ENCODE measurements at places on chromosomes 6 and 20. TPM values are rescaled to one million over a fixed set of nuclear protein-coding genes. Genes with fewer than 3 reads are reported as not detected.

NKAIN4 gene
- polyA plus RNA-seq, result 17.0 TPM

BRPF3 gene
- polyA plus RNA-seq, result 39.2 TPM

DNA sequence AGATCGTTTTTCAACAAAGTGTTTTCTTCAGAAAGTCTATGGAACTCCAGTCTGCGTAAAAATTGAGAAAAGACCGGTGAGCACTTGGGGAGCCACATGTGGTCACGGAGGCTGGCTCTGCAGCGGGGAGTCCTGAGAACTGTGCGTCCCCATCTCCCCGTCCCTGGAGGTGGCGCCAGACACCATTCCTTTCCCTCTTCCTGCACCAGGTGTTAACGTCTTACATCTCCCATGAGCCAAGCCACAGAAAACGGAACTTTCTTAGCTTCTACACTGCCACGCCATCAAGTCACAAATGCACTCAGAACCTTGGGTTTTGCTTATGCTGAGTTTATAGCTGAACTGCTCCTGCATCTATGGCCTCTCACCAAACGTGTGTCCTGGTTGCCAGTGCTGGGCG is 62.6 kb downstream of the GINS1 start:
- no peak overlapping the region for H3K27ac ChIP-seq
- no peak overlapping the region for H3K4me3 ChIP-seq
- no peaks in the 10 kb centered on the region for H3K4me1 ChIP-seq
- DNase-seq, result peak; percentile 73

TFEB gene
- polyA plus RNA-seq, result 6.7 TPM

- no peaks in the 10 kb centered on the region for H3K36me3 ChIP-seq
- no peak overlapping the region for H3K27ac ChIP-seq
- H3K4me1 ChIP-seq, result no peaks in the 10 kb centered on the region
- H3K27me3 ChIP-seq, result peaks cover 63% of the 10 kb centered on the region
Observed at GRCh38 chr6:97591955-97592354, 308.9 kb upstream of the MMS22L start.

DNA sequence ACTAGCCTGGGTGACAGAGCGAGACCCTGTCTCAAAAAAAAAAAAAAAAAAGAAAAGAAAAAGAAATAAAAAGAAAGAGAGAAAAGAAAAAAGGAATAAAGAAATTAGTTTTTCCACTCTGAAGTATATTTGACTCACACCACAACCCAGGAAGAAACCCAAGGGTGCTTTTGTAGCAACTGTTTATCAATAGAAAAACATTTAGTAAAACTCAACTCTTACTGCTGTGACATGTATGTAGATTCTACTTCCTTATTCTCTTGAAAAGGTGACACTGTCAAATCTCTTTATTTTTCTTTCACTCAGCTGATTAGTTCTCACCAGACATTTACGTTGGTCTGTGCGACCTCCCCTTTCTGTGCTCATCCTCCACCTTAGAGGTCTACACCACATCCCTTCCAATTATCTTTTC is 99.9 kb upstream of the SHLD1 start:
- no peak overlapping the region for H3K4me3 ChIP-seq
- H3K36me3 ChIP-seq, result no peaks in the 10 kb centered on the region
- H3K4me1 ChIP-seq, result no peaks in the 10 kb centered on the region
- no peak overlapping the region for H3K27ac ChIP-seq
- no peaks in the 10 kb centered on the region for H3K27me3 ChIP-seq

SLC12A5 gene
- 2.8 TPM for polyA plus RNA-seq

GRCh38 chr6:107156617-107157016 is 41.3 kb upstream of the BEND3 start:
- H3K27me3 ChIP-seq, result no peaks in the 10 kb centered on the region
- H3K4me1 ChIP-seq, result peaks cover 9% of the 10 kb centered on the region
- DNase-seq, result no peak
- H3K27ac ChIP-seq, result no peak overlapping the region

DNA sequence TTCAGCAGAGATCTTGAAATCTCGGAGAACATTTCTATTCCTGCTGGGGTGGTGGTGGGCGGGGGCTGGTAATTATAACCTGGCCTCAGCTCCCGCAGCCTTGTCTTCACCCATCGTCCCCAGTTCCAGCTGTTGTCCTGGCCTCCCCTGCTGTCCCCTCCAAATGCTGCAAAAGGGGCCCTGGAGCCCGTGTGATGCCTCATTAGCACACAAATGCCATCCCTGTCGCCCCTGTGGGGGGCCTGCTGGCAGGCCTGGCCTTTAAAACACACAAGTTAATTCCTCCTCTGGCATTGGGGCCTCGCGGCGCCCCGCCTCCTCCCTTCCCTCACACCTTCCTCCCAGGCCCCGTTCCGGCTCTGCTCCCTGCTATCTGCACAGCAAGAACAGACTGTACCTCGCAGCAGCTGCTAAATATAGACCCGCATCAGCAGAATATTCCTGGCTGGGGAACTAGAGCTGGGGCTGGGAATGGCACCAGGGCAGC is 85.7 kb downstream of the CDH22 start:
- H3K27ac ChIP-seq, result no peak overlapping the region
- no peak for DNase-seq
- H3K4me1 ChIP-seq, result peaks cover 33% of the 10 kb centered on the region

CST1 gene
- 2.3 TPM for polyA plus RNA-seq

- no peak overlapping the region for H3K27ac ChIP-seq
- H3K27me3 ChIP-seq, result no peaks in the 10 kb centered on the region
- H3K36me3 ChIP-seq, result no peaks in the 10 kb centered on the region
- H3K4me1 ChIP-seq, result no peaks in the 10 kb centered on the region
- no peak overlapping the region for H3K4me3 ChIP-seq
Observed at GRCh38 chr6:143141442-143141841, 80.8 kb downstream of the AIG1 start.

DNA sequence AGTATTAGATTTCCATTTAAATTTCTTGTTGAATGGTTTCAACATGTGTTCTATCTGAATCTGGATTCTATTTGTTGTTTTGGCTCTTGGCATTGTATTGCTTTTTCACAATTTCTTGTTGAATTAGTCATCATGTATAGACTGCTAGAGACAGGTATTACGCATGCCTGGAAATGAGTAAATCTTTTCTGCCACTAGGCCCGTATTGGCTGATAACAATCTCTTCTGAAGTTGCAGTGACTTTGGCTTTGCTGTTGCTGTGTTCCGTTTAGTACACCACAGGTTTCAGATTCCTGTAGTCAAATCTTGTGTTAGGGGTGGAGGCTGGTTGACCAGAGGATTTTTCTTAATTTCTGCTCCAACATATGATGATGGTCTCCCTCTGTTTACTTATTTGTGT is 1339.4 kb downstream of the GRIK2 start:
- DNase-seq, result no peak
- H3K4me3 ChIP-seq, result no peak overlapping the region
- no peaks in the 10 kb centered on the region for H3K36me3 ChIP-seq
- H3K4me1 ChIP-seq, result no peaks in the 10 kb centered on the region
- no peak overlapping the region for H3K27ac ChIP-seq

DNA sequence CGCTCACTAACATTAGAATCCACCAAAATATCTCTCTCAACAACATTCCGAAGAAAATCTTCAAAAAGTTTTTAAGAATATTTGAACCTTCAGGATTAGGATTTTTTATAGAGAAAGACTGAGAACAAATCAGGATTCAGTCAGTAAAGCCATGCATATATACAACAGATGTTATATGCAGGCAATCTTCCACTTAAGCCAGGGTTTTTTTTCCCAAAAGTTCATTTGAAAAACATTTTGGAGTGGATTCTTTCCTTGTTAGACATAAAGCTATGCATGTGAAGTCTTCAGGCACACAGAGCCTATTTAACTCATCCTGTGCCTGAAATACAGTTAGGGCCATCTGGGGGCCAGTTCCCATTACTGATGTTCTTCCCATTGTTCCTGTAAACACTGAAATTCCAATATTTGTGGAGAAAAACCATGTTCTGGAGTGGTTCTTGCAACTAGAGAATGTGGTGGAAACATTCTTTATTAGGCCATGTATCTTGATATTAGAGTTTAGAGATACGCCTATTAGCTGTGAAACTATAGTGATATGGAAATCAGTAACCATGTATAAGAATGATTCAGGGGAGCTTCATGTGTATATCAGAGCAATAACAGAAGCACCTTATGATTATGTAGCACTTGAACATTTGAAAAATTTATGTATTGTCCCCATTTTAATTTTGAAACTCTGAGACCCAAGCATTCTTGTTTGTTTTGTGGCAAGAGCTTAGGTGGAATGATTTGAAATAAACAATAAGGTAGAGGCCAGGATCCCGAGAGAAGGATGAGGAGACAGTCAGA is 61.7 kb downstream of the PLEKHG1 start:
- H3K36me3 ChIP-seq, result no peaks in the 10 kb centered on the region
- H3K4me3 ChIP-seq, result no peak overlapping the region
- no peaks in the 10 kb centered on the region for H3K4me1 ChIP-seq
- no peak overlapping the region for H3K27ac ChIP-seq
- H3K27me3 ChIP-seq, result no peaks in the 10 kb centered on the region

DNA sequence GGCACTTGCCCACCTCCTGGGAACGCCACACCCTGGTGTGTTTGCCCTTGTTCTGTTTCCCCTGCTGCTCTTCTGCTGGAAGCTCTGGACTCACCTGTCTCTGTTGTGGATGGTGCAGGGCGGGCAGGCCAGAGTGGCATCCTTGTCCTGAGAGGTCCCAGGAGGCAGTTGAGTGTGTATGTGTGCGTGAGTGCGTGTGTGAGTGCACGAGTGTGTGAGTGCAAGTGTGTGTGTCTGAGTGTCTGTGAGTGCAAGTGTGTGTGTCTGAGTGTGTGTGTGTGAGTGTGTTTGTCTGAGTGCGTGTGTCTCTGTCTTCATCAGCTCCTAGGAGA is 12.2 kb downstream of the IGF2R start:
- no peaks in the 10 kb centered on the region for H3K27me3 ChIP-seq
- peaks cover 33% of the 10 kb centered on the region for H3K4me1 ChIP-seq
- DNase-seq, result no peak
- H3K27ac ChIP-seq, result no peak overlapping the region

DNA sequence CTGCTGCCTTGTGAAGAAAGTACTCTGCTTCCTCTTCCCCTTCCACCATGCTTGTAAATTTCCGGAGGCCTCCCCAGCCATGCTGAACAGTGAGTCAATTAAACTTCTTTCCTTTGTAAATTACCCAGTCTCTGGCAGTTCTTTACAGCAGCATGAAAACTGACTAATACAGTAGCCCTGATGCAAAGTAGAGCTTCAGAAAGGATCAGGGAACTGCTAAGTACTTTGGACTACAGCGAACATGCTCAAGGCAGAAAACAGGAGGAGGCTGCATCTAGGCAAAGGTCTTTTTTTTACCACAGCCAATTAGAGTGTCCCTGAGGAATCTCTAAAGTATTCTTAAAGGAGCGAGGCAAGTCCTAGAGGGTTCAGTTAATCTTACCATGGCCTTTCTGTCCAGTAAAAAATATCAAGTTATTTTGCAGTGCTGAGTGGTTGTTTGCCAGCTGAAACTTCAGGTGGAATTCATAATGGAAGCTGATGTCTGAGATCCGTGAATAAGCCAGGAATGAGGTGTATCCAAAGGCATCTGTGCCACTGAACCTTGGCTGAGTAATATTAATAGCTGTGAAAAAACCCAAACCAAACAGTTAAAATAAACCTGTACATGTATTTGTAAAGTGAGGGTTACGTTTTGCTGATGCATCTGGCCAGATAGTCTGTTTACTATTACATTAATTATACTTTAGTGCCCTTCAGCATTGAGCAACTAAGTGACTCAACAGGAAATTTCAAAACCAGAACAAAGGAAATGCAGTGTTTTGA is 170.4 kb downstream of the PHF3 start:
- H3K4me1 ChIP-seq, result no peaks in the 10 kb centered on the region
- H3K36me3 ChIP-seq, result no peaks in the 10 kb centered on the region
- no peak overlapping the region for H3K4me3 ChIP-seq
- no peak for DNase-seq

GRCh38 chr6:40343318-40343876 is 243.8 kb downstream of the LRFN2 start:
- no peak overlapping the region for H3K27ac ChIP-seq
- no peaks in the 10 kb centered on the region for H3K27me3 ChIP-seq
- no peak overlapping the region for H3K4me3 ChIP-seq
- H3K4me1 ChIP-seq, result peaks cover 39% of the 10 kb centered on the region

- peaks cover 40% of the 10 kb centered on the region for H3K4me1 ChIP-seq
- no peaks in the 10 kb centered on the region for H3K36me3 ChIP-seq
- H3K27ac ChIP-seq, result no peak overlapping the region
- DNase-seq, result no peak
Observed at GRCh38 chr6:35728683-35729678, 7.9 kb upstream of the ARMC12 start.

DNA sequence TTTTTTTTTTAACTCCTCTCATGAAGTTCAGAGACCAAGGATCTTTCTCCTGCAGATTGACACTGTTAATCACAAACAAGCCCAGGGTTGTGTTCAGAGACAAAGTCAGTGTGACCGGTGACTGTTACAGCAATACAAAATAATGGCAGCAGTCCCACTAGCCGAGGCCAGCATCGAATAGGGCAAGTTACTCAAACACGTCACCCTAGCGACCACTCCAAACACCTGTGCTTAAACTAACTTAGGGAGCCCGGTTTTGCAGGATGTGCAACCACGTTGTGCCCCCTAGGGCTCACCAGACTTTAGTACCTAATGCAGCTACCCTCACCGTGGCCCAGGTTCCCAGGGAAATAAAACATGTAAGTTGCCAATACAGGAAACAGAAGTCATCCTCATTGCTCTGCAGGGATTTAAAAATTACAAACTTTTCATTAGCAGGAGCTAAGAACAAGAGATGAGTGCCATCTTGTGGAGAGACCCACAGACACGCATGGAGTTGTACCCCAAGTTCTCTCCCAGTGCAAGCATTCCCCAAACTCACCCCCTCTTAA is 38.1 kb downstream of the FAM50B start:
- no peak overlapping the region for H3K27ac ChIP-seq
- H3K27me3 ChIP-seq, result no peaks in the 10 kb centered on the region
- H3K36me3 ChIP-seq, result no peaks in the 10 kb centered on the region

DNA sequence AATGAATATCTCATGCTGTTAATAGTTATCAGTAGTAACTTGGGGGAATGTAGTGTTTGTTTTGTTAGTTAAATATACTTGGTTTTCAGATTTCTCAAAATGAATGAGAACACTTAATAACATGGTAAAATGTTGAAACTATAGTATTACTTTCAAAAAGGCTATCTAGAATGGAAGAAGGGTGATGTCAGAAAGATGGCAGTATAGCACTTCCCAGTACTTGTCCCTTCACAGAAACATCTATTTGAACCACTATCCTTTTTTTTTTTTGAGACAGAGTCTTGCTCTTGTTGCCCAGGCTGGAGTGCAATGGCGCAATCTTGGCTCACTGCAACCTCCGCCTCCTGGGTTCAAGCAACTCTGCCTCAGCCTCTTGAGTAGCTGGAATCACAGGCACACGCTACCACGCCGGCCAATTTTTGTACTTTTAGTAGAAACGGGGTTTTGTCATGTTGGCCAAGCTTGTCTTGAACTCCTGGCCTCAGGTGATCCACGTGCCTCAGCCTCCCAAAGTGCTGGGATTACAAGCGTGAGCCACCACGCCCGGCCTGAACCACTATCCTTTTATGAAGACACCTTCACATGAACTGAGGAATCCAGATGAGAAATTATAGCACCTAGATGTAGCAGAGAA is 4.7 kb upstream of the ECHDC1 start:
- no peak for DNase-seq
- H3K27me3 ChIP-seq, result no peaks in the 10 kb centered on the region
- peaks cover 3% of the 10 kb centered on the region for H3K4me1 ChIP-seq
- H3K36me3 ChIP-seq, result no peaks in the 10 kb centered on the region
- no peak overlapping the region for H3K27ac ChIP-seq

SGK2 gene
- 0.21 TPM for polyA plus RNA-seq
